ENCODE measurements at places on chromosomes 7 and 10.
A peak's percentile ranks its signal among the peaks of the same experiment; 100 is the strongest.

DNA sequence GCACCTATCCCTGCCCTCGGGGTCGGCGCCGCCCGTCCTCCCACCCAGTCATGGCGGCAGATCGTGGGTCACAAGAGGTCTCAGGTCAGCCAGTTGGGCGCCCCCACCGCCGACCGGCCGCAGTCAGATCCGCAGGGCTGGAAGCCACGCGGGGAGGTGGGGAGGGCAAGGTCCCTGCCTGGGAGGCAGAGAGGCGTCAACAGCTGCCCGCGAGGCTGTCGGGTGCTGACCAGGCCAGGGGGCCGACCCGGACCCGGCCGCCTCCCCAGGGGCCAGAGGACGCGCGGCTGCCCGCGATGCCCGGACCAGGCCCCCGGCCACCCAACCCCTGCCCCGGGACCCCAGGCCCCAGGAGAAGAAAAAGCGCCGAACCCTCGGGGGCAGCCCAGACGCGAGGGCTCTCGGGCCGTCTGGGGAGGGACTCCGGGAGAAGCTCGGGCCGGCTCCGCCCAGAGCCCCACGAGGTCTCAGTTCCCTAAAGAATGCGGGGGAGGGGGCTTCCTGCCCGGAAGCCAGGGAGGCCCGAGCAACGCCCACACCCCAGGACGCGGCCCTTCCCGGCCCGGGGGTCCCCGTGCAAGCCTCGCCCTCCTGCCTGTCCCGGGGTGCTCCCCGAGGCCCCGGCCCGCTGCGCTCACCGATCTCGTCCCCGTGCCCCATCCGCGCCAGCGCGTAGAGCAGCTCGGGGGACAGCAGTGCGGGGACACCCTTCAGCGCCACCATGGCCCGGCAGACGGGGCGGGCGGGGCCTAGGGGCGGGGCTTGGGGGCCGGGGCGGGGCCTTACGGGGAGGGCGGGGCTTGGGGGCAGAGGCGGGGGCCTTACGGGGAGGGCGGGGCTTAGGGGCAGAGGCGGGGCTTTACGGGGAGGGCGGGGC is at the start of gene FUOM:
TSS of gene FUOM (minus strand) at position 735 of the 877 bp plus-strand sequence. CDS start at position 723, 12 bp downstream.
- no peak for DNase-seq

- no peak for DNase-seq
These were observed 74.2 kb downstream of the SNX10 start for GRCh38 chr7:26365901-26366275.

- DNase-seq = peak; percentile 85
These were observed at the start of gene EXOC6 for GRCh38 chr10:92848441-92849233. Gene EXOC6 (plus strand): TSS chr10:92848520. CDS start chr10:92848534, 14 bp downstream.

- no peak for DNase-seq
These were observed 75.2 kb downstream of the INSIG1 start for GRCh38 chr7:155372782-155373358.

- peak; percentile 66 for DNase-seq
These were observed 98.2 kb upstream of the DKK1 start for GRCh38 chr10:52215745-52216361.

DNA sequence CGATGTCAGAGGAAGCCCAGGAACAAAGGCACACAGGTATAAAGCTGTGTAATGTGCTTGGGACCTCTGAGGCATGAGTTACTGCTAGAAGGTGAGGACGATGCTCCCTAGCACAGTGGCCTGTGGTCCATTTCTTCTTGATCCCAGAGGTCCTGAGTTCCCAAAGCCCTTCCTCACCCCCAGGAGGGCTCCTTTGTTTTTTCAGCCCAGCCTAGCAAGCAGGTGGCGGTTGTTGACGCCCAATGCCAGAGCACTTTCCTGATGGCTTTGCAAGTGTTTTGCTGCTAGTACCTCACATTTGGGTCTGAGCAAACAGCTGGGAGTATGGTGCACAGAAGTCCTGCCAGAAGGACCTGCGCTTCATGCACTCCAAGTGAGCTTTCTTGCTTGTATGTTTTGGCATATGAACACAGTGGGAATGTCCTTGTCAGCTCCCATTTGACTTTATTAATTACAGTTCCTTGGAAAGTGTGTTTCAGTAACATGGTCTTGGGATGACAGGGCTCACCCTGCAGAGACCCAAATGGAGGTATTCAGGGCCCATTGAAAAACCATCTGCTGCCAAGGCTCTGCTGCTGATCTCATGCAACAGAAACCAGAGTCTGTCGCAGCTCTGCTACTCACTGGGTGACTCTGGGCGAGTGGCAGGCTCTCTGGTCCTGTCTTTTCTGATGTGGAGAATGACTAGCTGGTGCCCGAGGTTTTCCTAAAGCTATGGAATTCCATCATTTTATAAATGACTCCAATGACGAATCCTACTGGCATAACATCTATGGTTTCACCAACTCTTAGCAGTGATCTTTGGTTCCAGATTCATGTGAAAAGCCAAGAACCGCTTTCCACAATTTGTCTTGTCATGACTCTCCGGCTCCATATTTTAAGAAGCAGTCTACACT is 134.9 kb downstream of the ARID5B start:
- no peak for DNase-seq

- DNase-seq = peak; percentile 67
These were observed 15.6 kb downstream of the ADAM8 start for GRCh38 chr10:133260895-133261725.

DNA sequence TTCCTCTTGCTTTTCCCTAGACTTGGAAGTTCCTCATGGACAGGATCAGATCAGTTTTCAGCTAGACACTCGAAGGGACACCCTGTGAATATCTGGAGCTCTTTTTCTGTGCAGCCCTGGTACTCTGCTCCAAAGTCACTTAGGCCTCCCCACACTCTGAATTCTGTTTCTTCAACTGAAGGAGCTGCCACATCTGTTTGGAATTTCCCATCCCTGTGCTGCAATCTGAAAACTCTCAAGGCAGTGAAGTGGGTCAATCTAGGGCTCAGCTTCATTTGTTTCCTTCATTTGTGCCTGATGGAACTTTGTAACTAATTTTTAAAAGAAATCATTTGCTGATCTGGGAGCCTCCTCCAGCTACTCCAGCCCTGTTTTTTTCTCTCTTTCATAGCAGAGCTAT is 9.6 kb downstream of the EPC1 start:
- no peak for DNase-seq

DNA sequence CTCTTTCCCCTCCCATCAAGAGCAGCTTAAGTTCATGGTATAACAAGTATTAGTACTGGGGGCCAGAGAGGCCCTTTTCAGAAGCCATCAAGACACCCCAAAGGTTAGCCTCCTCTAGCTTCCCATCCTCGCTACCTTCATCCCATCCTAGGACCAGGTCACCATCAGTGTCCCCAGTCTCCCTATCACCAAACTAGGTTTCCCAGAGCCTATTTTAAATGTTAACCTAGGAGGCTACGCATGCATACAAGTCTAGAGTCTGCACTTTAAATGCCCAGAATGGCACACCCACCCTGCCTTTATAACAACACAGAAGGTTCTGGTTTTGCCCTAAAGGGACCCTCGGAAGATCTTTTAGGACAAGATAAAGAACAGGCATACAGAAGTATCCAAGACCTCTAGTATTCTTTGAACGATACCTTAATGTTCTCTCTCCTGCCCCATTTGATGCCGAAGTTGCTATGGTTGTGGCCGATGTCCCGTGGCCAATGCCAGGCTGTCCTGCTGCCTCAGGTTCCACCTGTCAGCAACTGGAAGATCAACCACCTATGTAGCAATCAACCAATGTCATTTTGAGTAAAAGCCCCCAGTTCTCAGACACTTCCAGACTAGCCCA is 2.2 kb downstream of the GPRIN2 start:
- DNase-seq = no peak

GRCh38 chr7:82019551-82020475 is 250.0 kb upstream of the HGF start:
- no peak for DNase-seq

DNA sequence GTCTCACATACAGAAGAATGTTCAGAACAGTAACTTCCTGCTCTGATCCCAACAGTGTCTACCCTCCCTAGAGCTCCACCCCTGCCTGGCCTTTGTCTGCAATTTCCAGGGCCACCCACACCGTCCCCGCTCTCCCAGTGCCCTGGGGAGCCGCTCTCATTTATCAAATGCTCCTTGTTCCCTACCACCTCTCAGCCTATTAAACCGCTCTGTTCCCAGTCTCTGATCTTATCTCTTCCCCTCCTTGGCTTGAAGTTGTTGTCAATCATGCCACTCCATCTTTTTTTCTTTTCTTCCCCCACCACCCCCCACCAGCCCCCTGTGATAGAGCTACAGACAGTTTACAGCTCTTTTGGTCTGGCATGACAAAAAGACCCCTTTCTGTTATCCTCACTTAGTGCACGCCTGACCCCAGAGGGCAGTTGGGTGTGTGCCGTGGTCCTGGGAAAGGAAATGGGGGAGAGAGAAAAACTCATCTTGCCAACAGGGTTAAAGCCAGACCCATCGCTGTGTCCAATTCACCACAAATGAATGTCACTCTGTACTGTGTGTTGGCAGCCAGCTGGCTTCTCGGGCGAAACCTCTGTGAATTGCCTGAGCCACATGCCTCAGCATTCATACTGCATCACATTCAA is 28.8 kb upstream of the HECTD2 start:
- DNase-seq = no peak

DNA sequence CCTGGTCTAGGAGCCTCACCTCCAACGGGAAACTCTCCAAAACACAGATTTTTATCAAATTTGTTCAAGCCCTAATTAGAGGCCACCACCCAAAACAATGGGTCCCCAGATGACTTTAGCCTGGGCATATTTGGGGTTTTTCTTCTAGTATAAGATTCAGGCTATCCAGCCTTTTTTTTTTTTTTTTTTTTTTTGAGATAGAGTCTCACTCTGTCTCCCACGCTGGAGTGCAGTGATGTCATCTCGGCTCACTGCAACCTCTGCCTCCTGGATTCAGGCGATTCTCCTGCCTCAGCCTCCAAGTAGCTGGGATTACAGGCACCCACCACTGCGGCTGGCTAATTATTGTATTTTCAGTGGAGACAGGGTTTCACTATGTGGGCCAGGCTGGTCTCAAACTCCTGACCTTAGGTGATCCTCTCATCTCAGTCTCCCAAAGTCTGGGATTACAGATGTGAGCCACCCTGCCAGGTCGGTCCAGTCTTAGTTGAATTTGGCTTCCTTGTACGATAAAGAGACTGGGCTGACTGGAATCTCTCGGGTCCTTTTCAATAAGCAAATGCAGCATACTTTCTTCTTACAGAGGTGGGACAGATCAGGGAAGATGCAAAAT is 91.4 kb upstream of the KLF6 start:
- DNase-seq = no peak

GRCh38 chr7:50677638-50677996 is 105.1 kb downstream of the GRB10 start:
- DNase-seq = no peak

DNA sequence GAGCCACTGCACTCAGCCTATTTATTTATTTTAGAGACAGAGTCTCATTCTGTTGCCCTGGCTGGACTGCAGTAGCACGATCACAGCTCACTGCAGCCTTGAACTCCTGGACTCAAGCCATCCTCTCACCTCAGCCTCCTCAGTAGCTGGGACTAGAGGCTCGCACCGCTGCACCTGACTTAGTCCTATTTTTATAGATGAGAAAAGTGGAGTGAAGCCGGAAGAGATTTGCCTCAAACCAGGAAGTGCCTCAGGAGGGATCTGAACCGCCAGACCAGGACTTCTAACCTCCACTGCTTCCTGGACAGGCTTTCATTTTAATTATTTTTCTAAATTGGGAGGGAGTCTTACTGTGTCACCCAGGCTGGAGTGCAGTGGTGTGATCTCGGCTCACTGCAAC is 17.5 kb upstream of the CLIP2 start:
- DNase-seq = no peak

GRCh38 chr7:157896774-157897555 is 560.2 kb downstream of the DNAJB6 start:
- DNase-seq = no peak

DNA sequence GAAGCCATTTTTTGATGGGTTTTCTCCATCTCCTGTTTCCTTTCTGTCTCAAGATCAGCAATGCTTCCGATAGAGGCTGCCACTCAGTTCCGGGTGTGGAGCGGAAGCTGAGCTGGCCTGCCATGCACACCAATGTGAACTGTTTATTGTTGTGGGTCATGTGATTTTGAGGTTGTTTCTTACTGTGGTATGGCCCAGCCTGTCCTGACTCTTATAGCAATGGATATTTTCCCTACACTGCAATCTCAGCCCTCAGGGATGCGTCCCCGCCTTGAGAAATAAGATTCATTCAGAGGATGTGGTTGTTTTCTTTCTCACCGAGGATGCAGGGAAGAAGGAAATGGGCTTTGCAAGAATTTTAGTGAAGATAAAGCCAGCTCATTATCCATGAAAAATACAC is 134.7 kb downstream of the PFKFB3 start:
- no peak for DNase-seq

- no peak for DNase-seq
These were observed 53.8 kb downstream of the LHPP start for GRCh38 chr10:124515244-124515970.

DNA sequence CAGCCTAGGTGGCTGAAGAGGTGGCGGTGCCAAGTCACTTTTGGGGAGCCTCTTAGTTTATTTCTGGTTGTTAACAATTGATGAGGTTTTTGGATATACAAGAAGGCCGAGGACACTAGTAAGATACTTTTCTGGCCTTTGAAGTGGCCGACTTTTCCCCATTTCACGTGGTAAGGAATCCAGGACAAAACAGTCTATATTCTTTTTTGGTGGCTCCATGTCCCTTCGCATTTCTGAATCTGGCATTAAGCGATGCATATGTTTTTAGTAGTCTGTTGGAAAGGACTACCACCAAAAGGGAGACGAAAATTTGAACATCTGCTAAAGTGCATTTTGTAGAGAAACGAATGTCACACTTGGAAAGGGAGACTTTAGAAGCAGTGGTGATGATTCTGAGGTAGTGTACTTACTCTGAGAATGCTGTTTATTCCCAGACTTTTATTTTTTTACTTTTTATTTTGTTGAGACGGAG is 1.5 kb downstream of the MLLT10 start:
- peak; percentile 43 for DNase-seq

DNA sequence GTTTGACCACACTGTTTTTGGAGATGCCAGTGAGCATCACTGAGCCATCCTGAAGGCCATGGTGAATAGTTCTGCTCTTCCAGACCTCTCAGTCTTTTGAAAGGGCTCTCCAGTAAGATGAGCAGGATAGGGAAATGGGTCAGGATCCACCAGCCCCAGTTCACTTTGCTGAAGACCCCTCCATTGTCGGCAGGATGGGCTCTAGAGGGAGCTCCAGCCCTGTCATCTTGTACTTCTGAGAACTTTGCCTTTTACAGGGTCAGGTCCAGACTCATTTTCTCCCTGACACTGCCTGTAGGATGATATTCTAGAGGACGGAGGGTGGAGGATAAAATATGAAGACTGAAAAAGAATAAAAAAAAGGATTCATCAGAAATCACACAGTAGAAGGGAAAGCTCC is 13.1 kb downstream of the LHFPL3 start:
- peak; percentile 55 for DNase-seq

DNA sequence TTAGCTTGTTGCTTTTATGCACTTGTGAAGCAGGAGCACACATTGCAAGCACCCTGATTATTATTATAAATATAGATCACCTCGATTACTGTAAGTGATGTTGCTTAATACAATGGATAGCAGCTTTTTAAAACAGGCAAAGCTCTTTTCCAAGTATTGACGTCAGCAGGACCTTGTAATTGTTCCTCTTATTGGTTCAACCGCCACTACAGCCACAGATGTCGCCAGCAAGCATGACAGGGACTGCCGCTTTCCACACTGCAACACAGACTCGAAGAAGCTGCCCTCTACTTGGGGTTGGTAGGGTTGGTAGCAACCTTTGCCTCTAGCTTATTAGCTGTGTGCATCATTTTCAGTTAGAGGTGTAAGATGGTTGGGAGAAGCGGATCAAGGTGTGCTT is 167.6 kb downstream of the ZNF365 start:
- DNase-seq = no peak

- no peak for DNase-seq
These were observed 58.4 kb downstream of the AGK start for GRCh38 chr7:141609576-141609975.

- peak; percentile 86 for DNase-seq
These were observed 73.4 kb downstream of the SHH start for GRCh38 chr7:155738652-155739537.

GRCh38 chr7:91264046-91264923 is at the start of gene FZD1:
Gene FZD1 (plus strand): TSS chr7:91264433. CDS start chr7:91264881, 448 bp downstream.
- DNase-seq = peak; percentile 97
